ENCODE measurements at places on chromosomes 5 and 9.

DNA sequence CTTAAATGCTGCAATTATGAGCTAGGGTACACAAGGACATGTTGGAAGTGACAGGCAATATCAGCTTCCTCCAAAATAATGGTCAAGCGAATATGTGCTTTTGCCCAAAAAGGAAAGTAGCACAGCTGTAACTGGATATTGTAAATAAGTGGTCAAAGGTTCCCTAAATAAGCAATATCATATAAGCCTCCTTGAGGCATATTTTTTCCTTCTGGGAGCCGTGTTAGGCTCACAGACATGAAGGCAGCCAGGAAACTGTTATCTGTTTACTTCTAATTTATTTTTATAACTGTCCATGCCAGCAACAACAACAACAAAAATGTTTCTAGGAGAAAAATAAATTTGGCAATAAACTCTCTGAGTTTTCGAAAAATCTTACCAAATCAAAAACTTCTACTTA is 648.3 kb downstream of the PDE4D start:
- peak; percentile 1 for DNase-seq

DNA sequence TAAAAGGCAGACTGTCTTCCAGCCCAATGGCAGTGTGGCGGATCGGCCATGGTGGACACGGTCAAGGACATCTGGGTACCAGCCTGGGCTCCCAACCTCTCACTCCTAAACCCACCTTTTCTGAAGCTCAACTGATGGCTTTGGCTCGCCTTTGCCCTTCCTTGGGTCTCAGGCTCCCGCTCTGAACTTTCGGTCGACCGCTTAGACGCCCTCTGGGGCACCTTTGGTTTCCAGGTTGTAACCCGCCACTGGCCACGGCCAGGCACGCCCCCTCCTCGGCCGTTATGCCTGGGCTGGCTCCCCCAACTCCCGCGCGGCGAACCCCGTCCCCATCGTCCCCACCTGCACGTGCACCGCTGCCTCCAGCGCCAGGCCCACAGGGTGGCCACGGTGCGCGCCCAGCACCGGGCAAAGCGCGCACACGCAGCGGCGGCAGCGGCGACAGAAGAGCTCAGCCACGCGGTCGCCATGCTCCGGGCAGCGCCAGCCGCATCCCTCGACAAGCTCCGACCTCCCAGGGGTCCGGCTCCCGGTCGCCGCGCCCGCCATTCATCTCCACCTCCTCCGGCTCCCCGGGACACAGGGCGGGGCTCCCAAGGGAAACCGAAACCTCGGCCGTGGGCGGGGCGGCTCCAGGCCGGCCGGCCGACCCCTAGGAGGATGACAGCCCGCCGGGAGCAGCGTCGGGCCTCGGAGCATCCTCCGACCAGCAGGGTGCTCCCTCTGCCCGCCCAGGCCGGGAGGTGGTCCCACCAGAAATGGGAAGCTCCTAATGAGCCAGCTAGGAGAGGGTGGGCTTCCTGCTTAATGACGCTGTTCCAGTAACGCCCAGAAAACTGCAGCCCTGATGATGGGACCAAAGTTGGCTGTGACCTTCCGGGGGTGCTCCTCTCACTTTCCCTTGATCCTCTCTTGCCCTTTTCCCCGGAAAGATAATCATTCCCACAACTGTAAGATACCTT is at the start of gene TRIM14:
Gene TRIM14 (minus strand): TSS at position 583 of the 962 bp plus-strand sequence. CDS start 34 bp downstream, at position 549.
- DNase-seq: peak; percentile 75

- DNase-seq: no peak
These were observed 148.0 kb downstream of the INSYN2B start for GRCh38 chr5:169832304-169832703.

DNA sequence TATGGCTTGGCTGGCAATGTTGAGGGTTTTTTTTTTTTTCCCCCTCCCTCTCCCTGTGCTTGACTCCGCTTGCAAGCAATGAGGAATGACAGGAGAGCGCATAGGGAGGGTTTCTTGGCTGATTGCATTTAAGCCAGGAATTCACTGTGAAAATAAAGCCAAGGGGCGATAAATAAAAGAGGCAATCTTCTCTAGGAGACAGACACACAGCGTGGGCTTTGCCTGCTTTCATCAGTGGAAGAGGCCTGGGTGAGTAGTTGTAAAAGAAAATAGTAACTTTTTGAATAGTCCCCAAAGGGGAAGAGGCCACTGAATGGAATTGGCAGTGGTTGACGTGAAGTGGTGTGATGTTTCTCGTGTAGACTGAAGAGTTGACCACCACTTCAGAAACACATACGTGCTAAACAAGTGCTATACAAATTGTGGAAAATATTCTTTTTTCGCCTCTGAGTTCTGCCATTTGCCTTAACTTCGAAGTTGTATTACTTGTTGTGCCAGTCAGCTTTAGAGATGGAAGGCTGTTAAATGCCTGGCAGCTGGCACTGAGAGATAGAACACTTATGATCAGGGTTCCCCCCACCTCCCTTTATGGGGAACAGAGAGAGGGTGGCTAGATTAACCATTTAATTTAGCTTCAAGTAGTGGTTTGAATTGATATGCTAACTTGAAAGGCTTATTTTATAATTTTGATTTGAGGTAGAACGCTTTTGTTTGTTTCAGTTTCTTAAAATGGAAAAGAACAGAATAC is 3.0 kb downstream of the ZSWIM6 start:
- peak; percentile 77 for DNase-seq

GRCh38 chr5:111719773-111720172 is 37.2 kb downstream of the NREP start:
- DNase-seq: no peak

GRCh38 chr9:136671646-136672430 is 9.1 kb downstream of the EGFL7 start:
- DNase-seq: peak; percentile 66

DNA sequence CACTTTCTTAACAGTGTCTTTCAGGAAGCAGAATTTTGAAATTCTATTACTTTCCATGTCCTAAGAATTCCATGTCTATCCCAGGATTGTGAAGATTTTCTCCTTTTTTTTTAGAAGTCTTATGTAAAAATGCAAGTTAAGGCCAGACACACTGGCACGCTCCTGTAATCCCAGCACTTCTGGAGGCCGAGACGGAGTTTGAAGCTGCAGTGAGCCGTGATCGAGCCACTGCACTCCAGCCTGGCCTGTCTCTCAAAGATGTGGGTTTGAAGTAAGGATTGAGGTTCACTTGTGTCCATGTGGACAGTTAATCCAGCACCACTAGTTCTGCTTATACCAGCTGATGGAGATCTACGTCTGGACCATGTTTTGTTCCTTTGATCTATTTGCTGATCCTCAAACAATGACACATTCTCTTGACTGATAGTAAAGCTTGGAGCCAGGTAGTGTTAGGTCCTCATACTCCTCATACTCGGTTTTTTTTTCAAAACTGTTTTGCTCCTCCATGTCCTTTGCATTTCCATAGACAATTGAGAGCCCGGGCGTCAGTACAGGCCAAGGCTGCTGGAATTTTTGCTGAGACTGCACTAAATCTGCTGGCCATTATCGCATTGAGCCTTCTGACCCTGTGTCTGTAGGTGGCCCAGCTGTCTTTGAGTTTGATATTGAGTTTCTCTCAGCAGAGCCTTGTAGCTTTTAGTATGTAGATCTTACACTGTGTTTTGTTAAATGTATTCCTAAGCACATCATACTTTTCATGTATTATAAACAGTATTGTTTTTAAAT is 53.4 kb upstream of the CACNA1B start:
- DNase-seq: no peak

- peak; percentile 34 for DNase-seq
These were observed 15.6 kb downstream of the DNM1 start for GRCh38 chr9:128218518-128219389.

- peak; percentile 65 for DNase-seq
These were observed 3.2 kb upstream of the ANKHD1 start for GRCh38 chr5:140398379-140398811.

GRCh38 chr5:145236983-145237382 is 598.2 kb downstream of the PRELID2 start:
- DNase-seq: no peak

DNA sequence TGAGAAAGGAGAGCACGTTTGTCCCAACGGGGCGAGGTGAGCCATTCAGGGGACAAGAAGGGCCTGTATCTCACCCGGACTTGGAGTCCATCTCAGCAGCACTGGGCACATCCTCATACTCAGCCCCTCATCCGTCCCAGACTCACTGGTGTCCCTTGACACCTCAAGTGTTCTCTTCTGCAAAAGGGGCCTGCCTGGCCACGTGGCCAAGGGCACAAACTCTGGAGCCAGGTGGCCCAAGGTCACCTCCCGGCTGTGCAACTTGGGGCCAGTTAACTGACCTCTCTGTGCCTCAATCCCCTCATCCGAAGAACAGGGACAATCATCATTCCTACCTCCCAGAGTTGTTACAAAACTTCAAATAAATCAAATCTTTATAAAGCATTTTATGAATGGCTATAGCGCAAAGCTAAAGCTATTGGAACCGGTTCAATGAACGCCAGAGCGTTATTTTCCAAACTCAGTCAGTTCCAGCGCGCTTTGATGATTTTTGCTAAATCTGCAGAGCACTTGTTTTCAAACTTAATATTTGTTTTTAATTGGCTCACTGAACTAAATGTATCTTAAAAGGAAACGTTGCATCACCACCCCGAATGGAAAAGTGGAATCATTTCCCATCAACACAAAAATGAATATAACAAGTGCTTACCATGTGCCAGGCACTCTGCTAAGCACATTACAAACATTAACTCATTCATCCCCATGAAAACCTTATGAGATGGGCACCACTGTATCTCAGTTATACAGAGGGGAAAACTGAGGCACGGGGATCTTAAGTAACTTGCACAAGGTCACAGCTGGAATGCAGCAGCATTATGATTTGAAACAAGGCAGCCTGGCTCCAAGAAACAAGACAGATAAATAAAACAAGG is 49.3 kb downstream of the DUSP1 start:
- DNase-seq: peak; percentile 69

DNA sequence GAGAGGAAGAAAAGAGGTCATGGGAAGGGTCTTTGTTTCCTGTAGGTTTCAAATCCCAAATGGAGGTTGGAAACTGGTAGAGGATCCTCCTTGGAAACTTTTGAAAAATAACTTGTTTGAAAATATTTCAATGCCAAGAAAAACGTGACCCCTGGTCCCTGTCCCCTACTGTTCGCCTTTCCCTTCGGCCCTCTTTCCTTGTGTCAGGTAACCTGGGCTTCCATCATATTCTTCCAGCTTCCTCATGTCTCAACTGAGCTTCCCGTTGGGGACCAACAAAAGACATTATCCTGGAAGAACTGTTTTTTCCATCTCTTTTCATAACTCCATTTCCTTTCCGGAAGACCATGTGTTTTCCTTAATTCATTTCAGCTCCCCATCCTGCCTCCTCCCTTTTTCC is 266.8 kb upstream of the ANKRD55 start:
- no peak for DNase-seq

- peak; percentile 47 for DNase-seq
These were observed 103.2 kb downstream of the KLHL3 start for GRCh38 chr5:137632716-137633115.

Data from adipocyte (in vitro differentiated cells).